ENCODE measurements at places on chromosomes 6 and 20.

DNA sequence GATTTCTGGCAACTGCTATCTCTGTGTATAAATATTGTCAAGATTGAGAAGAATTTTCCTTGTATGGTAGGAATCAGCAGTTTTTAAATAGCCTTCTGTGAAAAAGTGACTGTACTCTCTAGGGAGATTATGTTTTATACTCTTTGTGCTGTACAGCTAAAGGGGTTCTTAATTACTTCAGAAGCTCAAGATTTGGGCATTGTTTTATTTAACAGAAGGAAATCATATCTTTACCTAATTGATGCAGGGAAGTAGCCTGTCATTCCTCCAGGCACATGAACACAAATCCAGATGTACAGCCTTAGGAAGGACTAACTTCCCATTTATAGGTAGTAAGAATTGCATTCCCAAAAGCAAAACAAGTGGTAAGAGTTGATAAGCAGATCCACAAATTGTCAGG lies 1.3 kb downstream of the CALHM5 start:
- no peak for DNase-seq

DNA sequence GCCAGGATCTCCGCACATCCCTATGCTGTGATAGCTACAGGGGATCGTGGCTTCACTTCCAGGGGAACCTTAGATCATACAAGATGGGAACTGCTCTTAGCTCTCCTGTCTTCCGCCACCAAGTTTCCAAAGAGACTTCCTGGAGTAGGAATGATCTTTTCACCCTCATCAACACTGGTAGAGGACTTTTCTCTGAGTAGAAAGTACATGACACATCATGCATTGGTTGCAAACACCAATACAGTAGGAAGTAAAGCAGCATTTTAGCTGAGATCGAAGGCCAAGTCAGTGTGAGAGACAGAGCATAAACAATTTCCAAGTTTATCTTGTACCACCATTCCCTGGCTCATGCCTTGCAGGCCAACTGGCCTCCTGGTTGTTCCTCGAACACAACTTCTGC lies 113.1 kb upstream of the NEDD9 start:
- DNase-seq: no peak

DNA sequence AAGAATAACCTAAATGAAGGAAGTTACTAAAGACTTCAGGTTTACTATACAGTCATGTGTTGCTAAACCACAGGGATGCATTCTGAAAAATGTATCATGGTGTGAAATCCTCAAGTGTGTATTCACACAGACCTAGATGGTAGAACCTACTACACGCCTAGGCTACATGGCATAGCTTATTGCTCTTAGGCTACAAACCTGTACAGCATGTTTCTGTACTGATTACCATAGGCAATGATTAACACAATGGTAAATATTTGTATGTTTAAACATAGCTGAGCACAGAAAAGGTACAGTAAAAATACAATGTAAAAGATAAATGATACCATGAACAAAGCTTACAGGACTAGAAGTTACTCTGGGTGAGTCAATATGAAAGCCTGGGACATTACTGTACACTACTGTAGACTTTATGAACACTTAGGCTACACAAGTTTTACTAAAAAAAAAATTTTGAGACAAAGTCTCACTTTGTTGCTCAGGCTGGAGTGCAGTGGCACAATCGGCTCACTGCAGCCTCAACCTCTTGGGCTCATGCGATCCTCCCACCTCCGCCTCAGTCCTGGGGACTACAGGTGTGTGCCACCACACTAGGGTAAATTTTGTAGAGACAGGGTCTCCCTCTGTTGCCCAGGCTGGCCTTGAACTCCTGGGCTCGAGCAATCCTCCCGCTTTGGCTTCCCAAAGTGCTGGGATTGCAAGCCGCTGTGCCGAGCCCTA lies 36.0 kb downstream of the ADNP start:
- no peak for DNase-seq

- DNase-seq: no peak
These were observed 114.5 kb upstream of the TMEM170B start for GRCh38 chr6:11423072-11423471.

DNA sequence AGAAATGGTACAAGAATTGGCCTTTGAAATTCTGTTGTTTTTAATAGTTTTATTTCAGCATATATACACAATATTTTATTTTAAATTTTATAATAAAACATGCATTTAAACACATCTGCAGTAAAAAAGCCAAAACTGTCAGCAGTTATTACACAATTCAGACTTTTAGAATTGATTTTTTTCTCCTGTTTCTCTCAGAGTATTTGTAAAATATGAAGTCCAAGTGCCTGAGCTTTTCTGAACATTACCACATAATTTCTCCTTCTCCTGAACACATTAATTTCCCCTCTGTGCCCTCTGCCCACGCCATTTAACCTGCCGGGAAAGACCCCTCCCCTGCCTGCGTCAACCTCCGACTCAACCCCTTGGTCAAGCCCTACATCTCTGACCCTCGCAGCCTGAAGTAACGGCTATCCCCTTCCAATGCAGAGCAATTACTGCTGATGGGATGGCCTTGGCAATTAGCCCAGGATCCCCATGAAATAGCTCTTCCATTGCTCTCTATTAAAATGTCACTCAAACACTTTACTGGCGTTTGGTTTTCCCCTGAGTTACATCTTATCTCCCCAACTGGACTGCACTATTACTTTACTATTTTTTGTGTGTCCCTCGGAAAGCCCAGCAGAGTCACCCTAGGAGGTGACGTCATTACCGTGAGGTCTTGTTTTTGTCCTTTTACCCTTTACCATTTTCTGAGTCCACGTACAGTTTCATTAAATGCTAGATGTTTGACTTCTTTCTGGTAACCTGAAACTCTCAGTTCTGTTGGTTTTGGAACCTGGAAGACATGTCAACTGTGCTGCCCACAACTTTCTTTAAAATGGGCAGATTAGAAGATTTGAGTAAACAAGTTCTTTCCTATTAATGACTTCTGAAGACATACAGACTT lies 146.7 kb upstream of the TAB2 start:
- DNase-seq: no peak

- DNase-seq: no peak
These were observed 10.9 kb upstream of the B4GALT5 start for GRCh38 chr20:49724408-49725223.

DNA sequence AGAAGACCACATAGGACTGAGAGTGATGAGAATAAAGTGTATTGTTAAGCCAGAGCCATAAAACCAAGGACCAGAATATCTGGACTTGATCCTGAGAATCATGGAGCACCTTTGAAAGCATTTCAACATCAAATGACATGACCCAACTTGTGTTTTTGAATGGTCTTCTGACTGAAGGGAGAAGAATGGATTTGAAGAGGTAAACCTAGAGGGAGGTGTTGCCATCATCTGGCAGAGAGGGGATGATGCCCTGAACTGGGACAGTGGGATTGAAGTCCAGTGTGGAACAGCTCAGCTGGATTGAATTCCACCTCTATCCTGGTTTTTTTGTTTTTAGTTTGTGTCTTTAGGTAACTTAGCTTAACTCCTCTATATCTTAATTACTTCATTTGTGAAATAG lies 570.0 kb downstream of the TBC1D32 start:
- DNase-seq: no peak

DNA sequence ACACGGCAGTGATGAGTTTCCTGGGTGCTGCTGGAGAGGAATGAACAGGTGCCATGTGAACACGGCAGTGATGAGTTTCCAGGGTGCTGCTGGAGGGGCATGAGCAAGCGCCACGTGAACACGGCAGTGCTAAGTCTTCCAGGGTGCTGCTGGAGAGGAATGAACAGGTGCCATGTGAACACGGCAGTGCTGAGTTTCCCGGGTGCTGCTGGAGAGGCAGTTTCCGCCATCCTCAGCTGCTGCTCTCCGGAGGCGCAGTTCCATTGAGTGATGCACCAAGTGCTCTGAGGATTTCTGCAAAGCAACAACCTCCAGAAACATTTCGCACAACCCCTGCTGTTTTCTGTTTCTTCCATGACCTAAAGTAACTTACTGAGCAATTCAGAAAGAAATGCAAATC lies 155.4 kb downstream of the SMOC2 start:
- no peak for DNase-seq

GRCh38 chr6:78594668-78595066 lies 272.7 kb upstream of the IRAK1BP1 start:
- DNase-seq: no peak

DNA sequence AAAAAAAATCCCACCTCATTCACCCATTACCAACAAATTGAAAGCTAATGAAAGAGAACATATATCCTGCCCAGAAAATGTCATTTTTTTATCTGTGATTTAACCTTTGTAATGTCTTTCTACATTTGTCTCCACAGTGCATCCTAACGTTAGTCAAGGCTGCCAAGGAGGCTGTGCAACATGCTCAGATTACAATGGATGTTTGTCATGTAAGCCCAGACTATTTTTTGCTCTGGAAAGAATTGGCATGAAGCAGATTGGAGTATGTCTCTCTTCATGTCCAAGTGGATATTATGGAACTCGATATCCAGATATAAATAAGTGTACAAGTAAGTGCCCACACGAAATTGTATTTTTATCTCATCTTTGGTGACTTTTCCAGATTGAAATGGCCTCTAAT lies 30.0 kb downstream of the RSPO3 start:
- no peak for DNase-seq

DNA sequence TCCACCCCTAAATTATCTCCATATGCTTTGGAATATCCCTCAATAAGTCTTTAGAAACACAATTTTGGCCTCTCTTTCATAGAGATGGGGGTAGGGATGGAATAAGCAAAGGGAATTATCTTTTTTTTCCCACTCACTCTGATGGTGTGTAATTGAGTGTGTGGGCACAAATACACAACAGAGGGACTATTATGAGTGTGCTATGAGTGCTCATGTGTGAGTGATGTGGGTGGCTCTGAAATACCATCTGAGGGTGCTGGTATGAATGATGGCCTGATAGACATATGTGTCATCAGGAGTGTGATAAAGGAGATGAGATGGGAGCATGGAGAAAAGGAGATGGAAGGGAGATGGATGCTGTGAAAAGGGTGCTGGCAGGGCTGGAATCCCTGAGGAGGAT lies 35.6 kb downstream of the GSS start:
- DNase-seq: no peak

DNA sequence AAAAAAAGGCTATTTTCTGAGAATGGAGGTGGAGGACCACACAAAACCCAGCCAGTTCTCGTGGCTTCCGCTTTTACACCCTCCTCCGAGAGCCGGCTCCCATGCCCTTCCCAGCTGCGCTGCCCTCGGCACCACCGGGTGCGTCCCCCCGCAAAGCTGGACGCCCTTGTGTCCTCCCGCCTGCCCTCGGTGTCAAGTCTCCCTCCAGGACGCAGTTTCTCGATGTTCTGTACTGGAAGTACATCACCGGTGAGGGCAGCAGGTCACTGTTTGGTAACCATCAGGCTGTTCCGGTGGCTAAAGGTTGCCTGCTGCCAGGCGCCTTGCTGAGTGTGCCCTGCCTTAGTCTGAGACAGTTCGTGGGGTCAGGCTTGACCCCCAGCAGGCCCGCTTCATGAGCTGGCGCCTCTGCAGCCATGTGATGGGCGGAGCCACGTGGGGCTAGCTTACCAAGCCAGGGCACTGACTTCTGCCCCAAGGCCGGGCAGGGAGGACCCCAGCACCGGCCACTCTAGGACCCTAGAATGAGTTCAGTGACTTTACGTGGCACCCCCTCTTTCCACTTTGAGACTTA lies 34.6 kb downstream of the RREB1 start:
- no peak for DNase-seq

DNA sequence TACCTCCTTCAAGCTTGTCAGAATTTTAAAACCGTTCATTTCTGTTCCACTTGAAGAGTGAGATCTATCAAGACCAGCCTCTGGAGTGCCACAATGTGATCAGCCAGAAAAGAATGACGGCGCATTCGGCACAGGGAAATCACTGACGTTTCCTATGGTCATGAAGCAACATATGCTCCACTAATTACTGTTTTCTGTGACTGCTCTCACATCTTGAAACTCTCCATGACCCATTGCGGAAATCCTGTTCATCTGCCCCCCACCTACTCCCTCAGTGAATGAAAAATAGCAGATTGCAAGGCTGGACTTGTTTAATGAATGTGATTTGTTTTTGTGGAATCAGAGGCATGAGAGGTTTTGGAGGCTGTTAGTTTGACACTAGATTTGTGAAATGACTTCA lies 53.2 kb downstream of the SAMD5 start:
- no peak for DNase-seq

GRCh38 chr6:13461805-13462204 lies 25.6 kb downstream of the GFOD1 start:
- no peak for DNase-seq

- no peak for DNase-seq
These were observed 16.1 kb downstream of the PPIL1 start for GRCh38 chr6:36858407-36858981.

DNA sequence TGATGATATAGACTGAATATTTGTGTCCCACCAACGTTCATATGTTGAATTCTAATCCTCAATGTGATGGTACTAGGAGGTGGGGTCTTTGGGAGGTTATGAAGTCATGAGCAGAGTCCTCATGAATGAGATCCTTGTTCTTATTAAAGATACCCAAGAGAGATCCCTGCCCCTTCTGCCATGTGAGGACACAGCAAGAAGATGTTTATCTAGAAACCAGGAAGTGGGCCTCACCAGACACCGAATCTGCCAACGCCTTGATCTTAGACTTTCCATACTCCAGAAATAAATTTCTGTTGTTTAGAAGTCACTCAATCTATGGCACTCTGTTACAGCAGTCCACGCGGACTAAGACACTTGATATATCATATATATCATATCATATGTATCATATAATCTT lies 67.7 kb upstream of the GCM1 start:
- no peak for DNase-seq

DNA sequence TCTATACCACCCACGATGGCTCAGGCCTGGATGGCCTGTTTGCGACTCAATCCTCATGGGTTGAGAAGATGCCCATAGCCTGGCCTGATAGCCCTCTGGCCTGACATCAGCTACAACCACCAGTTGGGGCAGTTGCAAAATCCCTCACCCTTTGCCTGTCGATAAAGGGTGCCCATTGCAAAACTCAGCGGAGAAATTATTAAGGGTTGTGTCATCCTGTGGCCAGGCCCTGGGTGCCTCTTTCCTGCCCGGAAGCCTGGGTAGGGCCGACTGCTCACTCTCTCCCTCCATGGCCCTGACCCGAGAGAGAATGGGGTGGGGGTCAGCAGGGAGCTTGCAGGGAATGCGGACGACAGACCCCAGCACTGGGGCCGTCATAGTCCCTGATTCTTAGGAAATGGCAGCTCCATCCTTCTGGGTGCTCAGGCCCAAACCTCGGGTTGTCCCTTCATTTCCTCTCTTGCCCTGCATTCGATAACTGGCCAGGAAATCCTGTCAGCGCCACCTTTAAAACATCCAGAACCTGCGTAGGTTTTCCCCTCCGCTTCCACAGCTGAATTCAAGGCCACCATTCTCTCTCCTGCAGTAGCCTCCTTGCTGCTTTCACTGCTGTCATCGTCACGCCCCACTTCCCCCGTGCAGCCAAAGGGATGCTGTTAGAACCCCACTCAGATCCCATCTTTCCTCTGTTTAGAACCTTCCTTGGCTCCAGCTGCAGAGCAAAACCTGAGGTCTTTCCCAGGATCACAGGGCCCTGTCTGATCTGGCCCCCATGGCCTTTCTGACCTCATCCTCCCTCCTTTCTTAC lies 31.1 kb downstream of the CEBPB start:
- no peak for DNase-seq

- DNase-seq: no peak
These were observed 42.4 kb downstream of the SSR1 start for GRCh38 chr6:7270320-7271204.
